ENCODE measurements at places on chromosomes 3 and 15.
A peak's percentile ranks its signal among the peaks of the same experiment; 100 is the strongest.

GRCh38 chr3:141368062-141368924 lies at the start of gene ZBTB38:
TSS of gene ZBTB38 (plus strand) at chr3:141368504. CDS start at chr3:141442389, 73,885 bp downstream.
- peak; percentile 95 for DNase-seq

GRCh38 chr3:52456800-52457183 lies 1.4 kb downstream of the NISCH start:
- DNase-seq: no peak

DNA sequence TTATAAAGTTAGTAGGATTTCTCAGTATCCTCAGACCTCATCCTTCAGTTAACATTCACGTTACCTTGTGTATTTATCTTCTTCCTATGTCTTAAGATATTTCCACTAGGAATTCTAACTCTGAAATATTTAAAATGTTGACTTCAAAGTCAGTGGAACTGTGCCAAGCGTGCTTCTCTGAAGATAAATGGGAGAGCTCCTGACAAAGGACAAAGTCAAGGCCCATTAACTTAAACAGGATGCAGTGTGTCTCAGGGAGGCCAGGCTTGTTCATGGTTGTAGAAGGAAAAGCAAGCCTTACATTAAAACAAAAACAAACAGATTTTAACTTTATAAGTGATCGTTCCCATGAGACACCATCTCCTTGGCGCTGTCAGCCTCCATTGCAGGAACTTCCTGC lies 41.5 kb downstream of the ABHD17C start:
- DNase-seq: no peak

GRCh38 chr15:64636556-64636955 lies 138.8 kb downstream of the RBPMS2 start:
- no peak for DNase-seq

DNA sequence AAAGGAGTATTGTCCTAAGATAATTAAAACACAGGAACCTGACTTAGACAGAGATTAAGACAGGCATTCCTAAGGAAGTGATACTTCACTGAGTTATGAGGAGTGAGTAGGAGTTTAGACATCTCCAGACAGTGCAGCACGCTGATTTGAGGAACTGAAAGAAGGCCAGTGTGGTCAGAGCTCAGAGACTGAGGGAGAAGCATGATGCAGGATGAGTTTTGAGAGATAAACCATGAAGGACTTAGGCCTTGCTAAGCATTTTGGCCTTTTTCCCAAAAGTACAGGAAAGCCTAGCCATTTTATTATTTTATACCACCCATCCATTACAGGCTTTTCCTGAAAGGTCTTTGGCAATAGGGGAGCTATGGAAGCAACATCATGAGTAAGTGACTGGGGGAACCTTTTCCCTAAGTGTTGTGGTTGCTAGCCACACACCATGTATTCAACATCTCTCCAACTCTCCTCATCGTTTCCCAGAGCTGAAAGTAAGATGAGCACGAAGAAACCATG lies 375.6 kb upstream of the TPRG1 start:
- no peak for DNase-seq

- no peak for DNase-seq
These were observed 20.1 kb downstream of the DUSP7 start for GRCh38 chr3:52036222-52036694.

Data from HCT116 (cell line).